Activated CD8-positive, alpha-beta memory T cell treated with anti-CD3 and anti-CD28 coated beads for 1 hour (primary cell): ENCODE measurements at places on chromosomes 7 and 10.

GRCh38 chr7:123784263-123784662 is 35.5 kb upstream of the WASL start:
- no peak for DNase-seq

- DNase-seq = no peak
Measured at GRCh38 chr10:16819436-16819835, 2.2 kb upstream of the RSU1 start.

DNA sequence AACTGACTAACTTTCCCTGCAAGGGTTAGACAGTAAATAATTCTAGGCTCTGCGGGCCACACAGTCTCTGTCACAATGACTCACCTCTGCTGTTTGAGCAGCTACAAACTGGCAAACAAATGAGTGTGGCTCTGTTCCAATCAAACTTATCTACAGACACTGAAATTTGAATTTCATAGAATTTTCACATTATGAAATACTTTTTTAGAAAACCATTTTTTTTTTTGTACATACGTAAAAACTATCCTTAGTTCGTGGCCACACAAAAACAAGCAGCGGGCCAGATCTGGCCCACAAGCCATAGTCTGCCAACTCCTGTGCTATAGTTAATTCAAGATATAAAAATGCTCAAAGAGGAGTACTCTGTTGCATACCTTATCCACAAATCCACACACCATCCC is 32.6 kb downstream of the PIP4K2A start:
- DNase-seq = no peak

- no peak for DNase-seq
Measured at GRCh38 chr7:37309493-37309892, 139.2 kb downstream of the ELMO1 start.
